Activated CD8-positive, alpha-beta memory T cell treated with anti-CD3 and anti-CD28 coated beads, Interleukin-2, amount 10 ng/mL, durations not matched to agents 7 days and 5 days (primary cell): ENCODE measurements at places on chromosomes 11 and 22.

GRCh38 chr11:86670911-86671310, 1.5 kb downstream of the ME3 start:
- DNase-seq: no peak

DNA sequence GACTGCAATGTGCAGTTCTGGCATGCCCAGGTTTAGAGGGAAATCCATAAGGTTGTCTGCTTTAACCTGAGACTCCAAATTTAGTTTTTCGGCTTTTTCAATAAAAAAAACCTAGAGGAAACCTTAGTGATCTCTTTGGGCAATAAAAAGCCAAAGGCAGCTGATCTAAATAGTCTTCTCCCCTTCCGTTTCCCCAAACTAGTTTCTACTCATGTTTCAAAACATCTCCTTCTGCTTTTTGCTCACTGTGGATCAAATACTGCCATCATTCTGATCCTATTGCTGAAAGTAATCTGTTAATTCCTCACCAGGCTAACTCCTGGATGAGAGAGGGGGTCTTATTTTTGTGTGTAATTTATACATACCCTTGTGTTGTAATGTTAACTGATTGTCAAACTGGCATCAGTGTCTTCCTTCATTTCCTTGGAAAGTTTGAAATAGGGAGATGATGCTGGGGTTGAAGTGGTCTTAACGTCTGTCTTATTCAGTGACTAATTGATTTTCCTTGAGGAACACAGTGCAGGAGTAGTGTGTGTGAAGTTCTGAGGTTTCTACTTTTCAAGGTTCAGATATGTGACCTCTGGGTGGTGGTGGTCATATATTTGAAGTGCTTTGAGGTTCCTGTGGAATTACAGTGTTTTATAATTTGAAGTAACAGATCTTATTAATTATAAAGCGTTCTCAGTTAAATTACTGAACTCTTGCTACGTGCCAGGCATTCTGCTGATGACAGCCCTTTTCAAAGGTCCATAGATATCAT, 55.0 kb downstream of the ARHGAP42 start:
- no peak for DNase-seq

DNA sequence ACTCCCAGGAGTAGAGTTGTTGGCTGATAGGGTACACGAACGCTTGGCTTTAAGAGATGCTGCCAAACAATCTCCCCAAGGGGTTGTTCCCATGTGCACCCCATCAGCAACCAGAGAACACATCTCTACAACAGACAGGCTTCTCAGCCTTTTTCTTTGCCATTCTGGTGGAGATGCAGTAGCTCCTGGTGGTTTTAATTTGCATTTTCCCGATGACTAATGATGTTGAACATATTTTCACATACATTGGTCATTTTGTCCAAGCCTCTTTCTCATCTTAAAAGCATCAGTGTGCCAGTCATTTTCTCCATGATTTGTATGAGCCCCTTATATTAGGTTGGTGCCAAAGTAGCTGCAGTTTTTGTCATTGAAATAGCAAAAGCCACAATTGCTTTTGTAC, 21.8 kb downstream of the DHCR7 start:
- DNase-seq: no peak

DNA sequence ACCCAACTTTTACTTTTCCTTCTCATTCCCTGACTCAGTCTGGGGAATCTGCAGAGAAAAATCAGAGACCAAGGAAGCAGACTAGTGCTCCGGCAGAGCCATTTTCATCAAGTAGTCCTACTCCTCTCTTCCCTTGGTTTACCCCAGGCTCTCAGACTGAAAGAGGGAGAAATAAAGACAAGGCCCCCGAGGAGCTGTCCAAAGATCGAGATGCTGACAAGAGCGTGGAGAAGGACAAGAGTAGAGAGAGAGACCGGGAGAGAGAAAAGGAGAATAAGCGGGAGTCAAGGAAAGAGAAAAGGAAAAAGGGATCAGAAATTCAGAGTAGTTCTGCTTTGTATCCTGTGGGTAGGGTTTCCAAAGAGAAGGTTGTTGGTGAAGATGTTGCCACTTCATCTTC, 37.2 kb downstream of the KMT2A start:
- DNase-seq: no peak

DNA sequence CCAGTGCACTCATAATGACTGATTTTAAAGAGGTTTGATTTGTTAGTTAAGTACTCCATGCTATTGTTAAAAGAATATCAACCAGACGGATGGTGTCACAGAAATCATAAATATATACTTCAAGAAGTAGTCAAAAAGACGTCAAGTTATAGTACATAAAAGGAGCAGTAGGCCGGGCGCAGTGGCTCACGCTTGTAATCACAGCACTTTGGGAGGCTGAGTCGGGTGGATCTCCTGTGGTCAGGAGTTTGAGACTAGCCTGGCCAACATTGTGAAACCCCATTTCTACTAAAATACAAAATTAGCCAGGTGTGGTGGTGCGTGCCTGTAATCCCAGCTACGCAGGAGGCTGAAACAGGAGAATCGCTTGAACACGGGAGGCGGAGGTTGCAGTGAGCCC, 721.7 kb downstream of the JRKL start:
- DNase-seq: no peak
